Colonic mucosa (tissue), 4 donors: ENCODE measurements at places on chromosomes 7 and 10.

DNA sequence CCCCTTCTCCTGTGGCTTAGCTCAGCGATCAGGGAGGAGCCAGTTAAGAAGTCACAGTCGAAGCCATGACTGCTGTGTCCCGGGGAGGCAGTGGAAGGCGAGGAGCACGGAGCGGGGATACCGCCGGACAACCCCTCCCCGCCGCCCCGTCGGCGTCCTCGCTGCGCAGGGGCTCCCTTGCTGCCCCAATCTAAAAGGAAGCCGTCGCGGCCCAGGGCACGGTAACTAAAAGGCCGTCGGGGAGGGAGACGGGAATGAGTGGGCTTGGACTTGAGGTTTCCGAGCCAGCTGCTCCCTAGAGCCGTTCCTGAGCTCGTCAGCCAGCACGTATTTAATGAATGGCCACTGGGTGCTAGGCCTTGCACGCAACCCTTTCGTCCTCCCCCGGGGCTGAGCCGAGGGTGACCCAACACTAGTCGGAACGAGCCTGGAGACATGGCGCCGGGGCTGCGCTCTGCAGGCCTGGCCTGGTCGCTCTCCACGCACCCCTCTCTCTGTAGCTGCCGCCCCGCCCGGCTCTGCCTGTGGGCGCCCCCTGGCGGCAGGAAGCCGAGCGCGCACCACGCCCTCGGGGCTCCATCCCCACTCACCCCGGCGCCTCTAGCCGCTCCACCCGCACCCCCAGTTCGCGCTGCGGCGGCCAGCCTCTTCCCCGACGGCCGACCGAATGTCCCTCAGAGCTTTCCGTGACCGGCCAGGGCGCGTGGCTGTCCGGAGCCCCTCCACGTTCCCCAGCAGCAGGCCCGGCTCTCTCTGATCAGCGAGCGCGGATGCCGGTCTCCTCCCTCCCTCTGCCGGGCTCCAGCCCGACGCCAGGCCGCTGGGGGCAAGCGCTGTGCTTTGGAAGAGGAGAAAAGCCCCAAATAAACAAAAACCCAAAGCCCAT lies 29.3 kb upstream of the KCNK18 start:
- DNase-seq = peak; percentile 59

- DNase-seq = peak; percentile 49
Measured at GRCh38 chr7:4742051-4742573, 33.3 kb upstream of the AP5Z1 start.

GRCh38 chr10:113347508-113347907 lies 205.3 kb upstream of the HABP2 start:
- no peak for DNase-seq

- DNase-seq = no peak
Measured at GRCh38 chr7:45876519-45876918, 3.6 kb upstream of the CCDC201 start.

- no peak for DNase-seq
Measured at GRCh38 chr7:151699928-151700319, 177.0 kb downstream of the PRKAG2 start.

GRCh38 chr7:155533120-155533826 lies 13.1 kb downstream of the CNPY1 start:
- DNase-seq = no peak

- DNase-seq = peak; percentile 45
Measured at GRCh38 chr10:71447676-71448075, 51.0 kb downstream of the CDH23 start.

GRCh38 chr10:34454590-34455261 lies 360.4 kb downstream of the PARD3 start:
- DNase-seq = no peak

GRCh38 chr7:32043688-32044087 lies 26.5 kb downstream of the PDE1C start:
- no peak for DNase-seq

- DNase-seq = no peak
Measured at GRCh38 chr10:106392778-106393177, 771.7 kb downstream of the SORCS1 start.

GRCh38 chr7:34844936-34845665 lies 187.1 kb downstream of the NPSR1 start:
- no peak for DNase-seq

GRCh38 chr10:11789306-11789705 lies 33.9 kb upstream of the PROSER2 start:
- DNase-seq = no peak

DNA sequence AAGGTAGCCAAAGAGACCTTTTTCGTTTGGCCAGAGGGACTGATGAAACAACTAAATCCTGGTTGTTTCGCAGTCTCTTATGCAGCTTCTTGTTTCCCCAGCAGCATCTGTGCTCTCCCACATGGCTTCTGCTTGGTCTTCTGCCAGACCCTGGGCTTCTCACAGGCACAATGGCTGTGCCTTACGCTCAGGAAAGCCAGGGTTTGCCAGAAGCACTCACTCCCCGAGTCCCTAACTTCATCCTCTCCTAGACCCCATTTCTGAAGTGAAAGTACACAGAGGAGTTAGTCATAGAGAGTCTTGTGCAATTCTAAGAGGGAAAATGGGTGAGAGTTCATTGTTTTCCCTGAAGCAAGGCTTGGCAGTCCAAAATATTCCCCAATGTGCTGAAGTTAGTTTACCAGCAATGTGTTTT lies 121.7 kb downstream of the EVX1 start:
- DNase-seq = peak; percentile 42

DNA sequence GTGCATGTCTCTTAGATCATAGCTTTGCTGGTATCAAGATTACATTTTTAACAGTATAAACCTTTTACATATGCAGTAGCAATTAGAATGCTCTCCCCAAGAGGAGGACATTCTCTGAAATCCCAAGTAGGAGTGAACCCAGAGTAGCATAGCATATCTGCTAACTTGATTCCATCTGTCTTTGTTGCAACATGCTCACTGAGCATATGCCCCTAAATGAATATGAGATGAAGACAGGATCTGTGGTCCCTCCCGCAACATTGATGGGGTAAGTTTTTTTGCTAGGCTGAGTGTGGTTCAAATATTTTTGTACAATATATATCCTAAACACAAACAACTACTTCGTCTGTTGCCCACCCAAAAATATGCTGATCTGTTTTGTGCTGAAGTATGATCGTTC lies 534.2 kb upstream of the C7orf33 start:
- no peak for DNase-seq

- no peak for DNase-seq
Measured at GRCh38 chr10:66639371-66639770, 286.5 kb upstream of the LRRTM3 start.

DNA sequence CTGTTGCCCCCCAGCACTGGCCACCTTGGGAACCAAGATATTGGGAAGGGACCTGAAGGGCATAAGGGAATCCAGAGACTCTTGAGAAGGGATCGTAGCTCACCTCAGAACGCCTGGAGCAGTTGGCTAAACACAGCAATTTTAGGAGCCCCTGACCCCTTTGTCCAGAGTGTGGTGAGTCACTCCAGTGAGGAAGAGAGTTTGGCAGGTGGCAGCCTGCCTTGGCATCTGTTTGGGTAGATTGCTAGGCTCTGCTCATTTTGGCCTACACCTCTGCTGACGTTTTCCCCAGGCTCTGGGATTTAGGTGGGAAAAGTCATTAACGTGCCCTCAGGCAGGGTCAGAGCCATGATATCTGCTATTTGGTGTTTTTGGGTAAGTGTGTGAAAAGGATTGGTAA lies 100.6 kb downstream of the GRB10 start:
- no peak for DNase-seq

- DNase-seq = no peak
Measured at GRCh38 chr10:108104551-108105156, 940.1 kb upstream of the SORCS1 start.

DNA sequence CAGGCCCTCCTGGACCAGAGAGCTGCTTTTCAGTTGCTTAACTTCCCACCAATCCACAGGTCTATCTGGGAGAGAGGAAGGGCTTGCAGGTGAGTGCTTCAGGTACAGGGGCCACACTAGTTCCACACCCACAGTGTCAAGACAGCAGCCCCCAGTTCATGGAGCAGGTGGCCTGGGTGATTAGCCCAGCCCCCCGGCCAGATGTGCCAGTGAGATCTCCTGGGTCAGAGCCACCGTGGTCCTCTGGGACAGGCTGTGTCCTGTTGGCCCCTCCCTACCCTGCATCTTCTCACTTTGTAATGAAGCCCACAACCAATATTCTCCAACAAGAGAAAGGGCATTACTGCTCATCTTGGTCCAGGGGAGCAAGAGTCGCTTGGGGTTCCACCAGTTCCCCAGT lies 30.6 kb downstream of the DRGX start:
- no peak for DNase-seq

- DNase-seq = no peak
Measured at GRCh38 chr7:12827920-12828319, 140.5 kb downstream of the ARL4A start.

GRCh38 chr10:110522365-110522988 lies 24.8 kb downstream of the DUSP5 start:
- DNase-seq = no peak

- DNase-seq = no peak
Measured at GRCh38 chr7:134890246-134891240, 95.8 kb upstream of the AGBL3 start.

- DNase-seq = no peak
Measured at GRCh38 chr7:37817591-37817960, 30.8 kb upstream of the NME8 start.

DNA sequence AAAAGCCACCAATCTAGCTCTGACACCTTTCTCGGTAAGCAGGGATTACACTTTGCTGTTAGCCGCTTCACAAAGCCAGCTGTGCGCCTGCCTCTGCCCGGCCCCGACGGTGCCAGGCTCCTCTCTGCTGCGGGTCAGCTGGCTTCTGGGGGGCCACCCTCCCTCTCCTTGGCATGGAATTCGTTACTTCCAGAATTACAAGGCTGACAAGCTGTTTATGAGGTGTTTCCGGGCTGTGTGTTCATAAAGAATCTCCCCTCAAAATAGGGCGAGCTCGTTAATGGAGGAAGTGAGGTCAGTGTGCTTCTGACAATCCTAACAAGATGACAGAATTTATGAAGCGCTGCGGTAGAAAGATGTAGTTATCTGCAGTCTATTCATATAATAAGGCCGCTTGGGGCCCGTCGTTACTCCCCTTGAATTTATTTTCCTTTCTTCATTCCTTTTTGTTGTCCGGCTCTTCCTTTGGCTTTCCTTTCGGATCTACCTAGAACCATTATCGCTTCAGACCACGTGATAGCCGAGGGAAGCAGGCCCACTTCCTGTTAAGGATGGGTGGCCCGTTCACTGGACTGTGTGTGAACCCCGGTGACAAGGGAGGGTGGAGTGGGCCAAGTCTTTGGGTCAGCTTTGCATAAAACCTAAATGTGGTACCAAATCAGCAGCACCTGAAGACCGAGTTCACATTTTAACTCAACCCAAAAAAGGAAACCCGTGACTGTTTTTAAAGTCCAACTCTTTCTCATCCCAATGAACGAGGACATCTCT lies 273.0 kb upstream of the YAE1 start:
- DNase-seq = no peak

DNA sequence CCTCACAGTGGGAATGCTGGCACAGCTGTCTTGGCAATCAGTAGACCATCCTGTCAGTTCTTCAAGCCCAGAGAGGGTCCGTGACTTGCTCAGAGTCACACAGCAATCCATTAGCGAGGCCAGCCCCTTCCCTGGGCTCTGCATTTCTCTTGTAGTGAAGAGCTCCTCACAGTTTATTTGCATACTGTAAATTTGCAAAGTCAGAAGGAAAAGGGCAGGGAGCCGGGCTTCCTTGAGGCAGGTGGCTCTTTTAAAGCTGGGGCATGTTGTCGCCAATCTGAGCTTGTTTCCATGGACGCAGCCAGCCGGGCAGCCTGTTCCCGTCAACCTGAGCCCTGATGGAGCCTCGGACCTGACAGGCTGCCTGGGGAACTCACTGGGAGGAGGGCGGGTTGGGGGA lies 123.4 kb downstream of the CUX1 start:
- peak; percentile 65 for DNase-seq

DNA sequence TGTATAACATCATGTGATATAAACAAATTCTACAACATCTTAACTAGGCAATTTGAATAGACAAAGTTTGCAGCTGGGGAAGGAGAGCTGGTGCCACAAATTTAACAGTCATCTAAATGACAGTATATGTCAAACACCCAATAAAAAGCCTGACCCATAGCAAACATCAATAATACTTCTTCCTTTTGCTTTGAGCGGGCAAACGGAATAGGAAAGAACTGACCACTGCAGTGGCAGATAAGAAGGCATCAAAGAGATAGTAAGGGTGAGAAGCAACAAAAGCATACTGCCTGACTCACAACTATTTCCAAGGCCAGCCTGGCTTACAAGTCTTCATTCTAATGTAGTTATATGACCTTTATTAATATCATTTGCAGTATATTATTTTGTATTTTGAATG lies 99.9 kb downstream of the LRRN3 start:
- DNase-seq = no peak

GRCh38 chr10:72414642-72415041 lies 59.9 kb upstream of the DNAJB12 start:
- DNase-seq = no peak

GRCh38 chr7:32588657-32589056 lies 93.4 kb downstream of the AVL9 start:
- DNase-seq = no peak

GRCh38 chr7:101426303-101427011 lies 63.8 kb downstream of the COL26A1 start:
- no peak for DNase-seq

DNA sequence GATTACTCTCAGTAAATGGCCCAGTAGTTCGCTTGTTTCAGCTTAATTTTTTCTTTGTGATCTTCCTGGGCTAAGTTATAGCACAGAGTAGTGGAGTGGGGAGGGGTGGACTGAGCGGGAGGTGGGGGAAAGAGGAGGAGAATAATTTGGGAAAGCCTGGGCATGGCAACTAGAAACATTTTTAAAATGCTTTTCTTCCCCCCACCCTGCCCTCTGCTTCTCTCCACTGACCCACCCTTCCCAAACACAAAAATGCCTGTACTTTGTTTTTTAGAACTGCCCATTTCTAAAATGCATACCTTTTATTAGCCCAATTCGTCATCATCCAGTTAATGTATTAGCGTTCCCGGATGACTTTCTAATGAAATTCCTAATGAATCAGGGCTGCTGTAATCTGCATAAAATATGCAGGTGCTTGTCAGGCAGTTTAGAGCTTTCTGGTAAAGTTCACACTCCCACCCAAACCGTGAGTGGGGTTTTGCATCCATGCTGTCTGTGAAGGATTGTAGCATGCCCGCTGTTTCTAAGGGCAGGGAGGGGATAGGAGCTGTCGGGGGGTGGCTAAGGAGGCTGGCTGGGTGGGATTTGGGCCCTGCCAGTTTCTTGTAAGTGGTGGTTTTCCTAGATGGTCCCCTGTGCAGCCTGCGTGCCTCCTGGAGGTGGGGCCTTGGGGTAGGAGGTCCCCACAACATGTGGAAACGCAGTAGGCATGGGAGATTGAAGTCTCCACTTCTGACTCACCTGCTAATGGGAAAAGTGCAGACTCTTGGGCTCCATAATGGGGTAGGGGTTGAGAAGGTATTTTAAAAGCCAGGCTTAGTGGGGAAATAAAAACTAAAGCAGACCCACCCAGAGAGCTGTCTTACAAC lies 190.3 kb downstream of the TCF7L2 start:
- no peak for DNase-seq

DNA sequence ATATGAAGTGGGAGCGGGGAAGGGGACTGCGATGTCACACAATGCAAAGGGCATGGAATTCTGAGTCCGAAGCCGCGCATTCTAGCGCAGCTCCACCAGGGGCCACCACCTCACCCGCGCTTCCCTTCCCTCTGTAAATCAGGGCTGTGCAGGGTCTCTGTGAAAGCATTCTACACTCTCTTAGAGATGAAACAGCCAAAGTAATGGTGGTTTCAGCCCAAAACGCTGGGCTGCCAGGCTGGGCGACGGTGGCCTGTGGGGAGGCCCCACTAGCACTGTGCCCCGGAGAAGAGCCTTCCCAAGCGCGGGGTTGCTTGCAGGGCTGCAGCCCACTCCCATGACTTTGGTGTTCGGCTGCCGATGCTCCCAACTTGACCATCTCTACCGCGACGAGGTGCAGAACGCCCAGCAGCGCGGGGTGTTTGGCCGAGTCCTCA lies 11.4 kb downstream of the ATG9B start:
- DNase-seq = no peak
